Ovary (tissue), 10 donors: ENCODE measurements at places on chromosomes 3 and 15. TPM values are rescaled to one million over a fixed set of nuclear protein-coding genes. Genes with fewer than 3 reads are reported as not detected.

DNA sequence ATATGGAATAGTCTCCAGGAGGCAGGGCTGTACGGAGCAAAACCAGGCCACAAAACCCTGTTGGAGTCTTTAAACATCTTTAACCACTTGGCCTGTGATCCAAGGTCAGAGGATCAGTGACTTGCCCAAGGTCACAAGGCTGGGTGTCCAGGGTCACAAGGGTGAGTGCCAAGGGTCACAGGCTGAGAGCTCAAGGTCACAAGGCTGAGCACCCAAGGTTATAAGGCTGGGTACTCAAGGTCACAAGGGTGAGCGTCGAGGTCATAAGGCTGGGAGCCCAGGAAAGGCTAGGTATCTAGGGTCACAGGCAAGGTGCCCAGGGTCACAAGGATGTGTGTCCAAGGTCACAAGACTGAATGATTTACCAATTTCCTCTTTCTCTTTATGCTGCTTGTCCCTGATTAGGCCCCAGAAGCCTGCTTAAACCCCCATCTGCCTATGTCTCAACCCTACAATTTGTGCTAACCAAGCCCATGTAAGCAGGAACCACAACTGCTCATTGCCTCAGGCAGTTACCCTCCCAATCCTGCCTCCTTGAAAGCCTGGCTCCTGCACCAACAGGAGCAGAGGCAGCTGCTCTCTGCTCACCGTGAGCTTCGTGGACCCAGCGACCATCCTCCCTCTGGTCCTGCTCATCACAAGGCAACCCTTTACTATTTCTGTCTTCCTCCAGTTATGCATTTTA, 51.5 kb downstream of the MGLL start:
- no peak overlapping the region for H3K27ac ChIP-seq
- DNase-seq, result no peak
- no peaks in the 10 kb centered on the region for H3K27me3 ChIP-seq
- H3K4me1 ChIP-seq, result peaks cover 4% of the 10 kb centered on the region

GRCh38 chr3:18559331-18559842, 134.2 kb upstream of the SATB1 start:
- no peak overlapping the region for H3K27ac ChIP-seq
- no peaks in the 10 kb centered on the region for H3K36me3 ChIP-seq
- no peaks in the 10 kb centered on the region for H3K27me3 ChIP-seq
- no peak for DNase-seq

The AP3B2 gene
- 3.3 TPM for total RNA-seq

The LSAMP gene
- 6.4 TPM for total RNA-seq

GRCh38 chr15:91885714-91886270, 32.3 kb downstream of the SLCO3A1 start:
- peaks cover 3% of the 10 kb centered on the region for H3K4me1 ChIP-seq
- DNase-seq, result no peak
- H3K27me3 ChIP-seq, result no peaks in the 10 kb centered on the region
- no peak overlapping the region for H3K27ac ChIP-seq
- H3K4me3 ChIP-seq, result no peak overlapping the region

DNA sequence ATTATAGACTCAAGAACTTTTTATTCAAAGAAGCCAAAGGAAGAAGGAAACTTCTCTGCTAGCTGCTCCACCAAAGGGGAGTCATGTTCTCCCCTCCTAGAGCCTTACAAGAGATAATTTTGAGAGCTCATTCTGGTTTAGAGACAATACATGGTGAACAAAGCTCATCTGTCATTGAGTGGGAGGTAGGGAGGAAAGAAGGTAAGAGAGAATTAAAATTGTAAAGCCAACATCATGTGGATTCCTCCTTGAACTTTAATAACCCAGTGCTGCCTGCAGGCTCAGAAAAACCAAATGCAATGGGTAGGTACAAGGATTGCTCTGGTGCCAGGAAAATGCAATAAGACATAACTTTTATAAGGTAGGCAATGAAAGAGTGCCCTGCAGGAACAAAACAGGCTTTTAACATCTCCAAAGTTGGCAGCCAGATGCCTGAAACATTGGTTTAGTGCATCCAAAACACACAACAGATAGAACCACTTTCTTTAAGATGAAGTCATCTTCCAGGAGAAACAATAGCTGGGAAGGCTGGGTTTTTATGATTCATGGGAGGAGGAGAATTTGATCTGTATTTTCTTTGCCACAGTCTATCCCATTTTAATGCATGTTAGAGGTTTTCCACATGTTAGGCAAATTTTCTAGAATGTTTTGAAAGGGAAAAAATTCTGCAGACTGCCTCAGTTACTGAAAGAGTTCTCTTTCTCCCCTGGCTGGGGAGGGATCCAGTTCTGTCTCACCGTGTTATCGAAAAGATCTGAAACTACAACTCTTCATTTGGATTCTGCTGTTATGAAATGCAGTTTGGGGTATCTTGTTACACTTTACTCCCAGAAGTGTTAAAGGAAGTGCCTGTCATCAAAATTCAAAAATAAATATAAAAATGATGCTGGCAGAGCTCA, 11.3 kb upstream of the ARHGEF3 start:
- DNase-seq, result no peak
- no peaks in the 10 kb centered on the region for H3K27me3 ChIP-seq
- H3K27ac ChIP-seq, result no peak overlapping the region

The COL6A5 gene
- total RNA-seq, result not detected

DNA sequence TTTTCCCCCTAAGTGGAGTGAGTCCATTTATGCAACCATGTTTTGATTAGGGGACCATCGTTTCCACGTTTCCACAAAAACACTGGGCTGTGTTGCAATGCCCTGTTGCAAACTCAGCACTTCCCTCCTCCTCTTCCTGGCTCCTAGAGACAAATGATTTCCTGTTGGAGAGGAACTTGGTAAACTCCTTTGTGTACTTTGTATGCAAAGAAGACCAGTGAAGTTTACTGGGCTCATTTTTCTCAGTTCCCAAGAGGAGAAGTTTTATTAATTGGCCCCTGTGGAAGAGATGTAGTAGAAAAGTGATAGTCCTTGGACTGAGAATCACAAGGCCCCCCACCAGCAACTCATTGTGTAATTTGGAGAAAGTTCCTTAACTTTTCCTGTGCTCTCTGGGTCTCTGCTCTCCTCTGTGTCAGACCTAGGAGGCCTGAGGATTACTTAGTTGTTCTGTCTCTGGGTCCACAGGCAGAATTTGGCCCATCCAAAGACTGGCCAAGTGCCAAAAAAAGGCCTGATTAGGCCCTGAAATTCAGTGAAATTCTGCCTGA, 95.0 kb downstream of the ATG7 start:
- H3K27ac ChIP-seq, result peak overlapping the region; percentile 80
- H3K36me3 ChIP-seq, result no peaks in the 10 kb centered on the region
- H3K4me1 ChIP-seq, result peaks cover 8% of the 10 kb centered on the region
- peak; percentile 78 for DNase-seq
- H3K27me3 ChIP-seq, result no peaks in the 10 kb centered on the region
- H3K4me3 ChIP-seq, result no peak overlapping the region

GRCh38 chr3:159852266-159852665, 136.4 kb upstream of the IL12A start:
- H3K36me3 ChIP-seq, result no peaks in the 10 kb centered on the region
- DNase-seq, result no peak
- H3K4me1 ChIP-seq, result peaks cover 1% of the 10 kb centered on the region
- H3K27ac ChIP-seq, result no peak overlapping the region
- no peak overlapping the region for H3K4me3 ChIP-seq

The MRAS gene
- 94.2 TPM for total RNA-seq

The ALDH1A2 gene
- total RNA-seq, result 88.1 TPM
